ENCODE measurements at places on chromosomes 2 and 18. TPM values are rescaled to one million over a fixed set of nuclear protein-coding genes. Genes with fewer than 3 reads are reported as not detected.

Gene ZNF516
- total RNA-seq, result 13.0 TPM

DNA sequence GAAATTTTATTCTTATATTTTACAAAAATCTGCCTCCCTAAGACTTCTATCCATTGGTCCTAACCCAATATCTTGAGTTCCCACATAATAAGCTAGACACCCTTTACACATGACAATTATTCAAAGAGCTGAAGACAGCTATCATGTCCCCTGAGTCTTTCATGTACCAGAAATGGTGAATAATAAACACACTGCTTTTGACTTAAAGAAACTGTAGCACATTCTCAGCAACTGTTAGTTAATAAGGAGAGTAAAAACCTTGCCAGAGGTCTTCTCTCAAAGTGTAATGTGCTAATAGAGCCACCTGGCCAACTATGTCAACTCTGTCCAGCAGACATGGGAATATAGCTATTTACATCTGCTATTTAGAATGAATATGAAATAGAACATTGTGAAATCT lies 109.7 kb upstream of the ARL5A start:
- ATAC-seq, result no peak

GRCh38 chr2:173058673-173059072 lies 17.0 kb upstream of the MAP3K20 start:
- no peak for ATAC-seq

DNA sequence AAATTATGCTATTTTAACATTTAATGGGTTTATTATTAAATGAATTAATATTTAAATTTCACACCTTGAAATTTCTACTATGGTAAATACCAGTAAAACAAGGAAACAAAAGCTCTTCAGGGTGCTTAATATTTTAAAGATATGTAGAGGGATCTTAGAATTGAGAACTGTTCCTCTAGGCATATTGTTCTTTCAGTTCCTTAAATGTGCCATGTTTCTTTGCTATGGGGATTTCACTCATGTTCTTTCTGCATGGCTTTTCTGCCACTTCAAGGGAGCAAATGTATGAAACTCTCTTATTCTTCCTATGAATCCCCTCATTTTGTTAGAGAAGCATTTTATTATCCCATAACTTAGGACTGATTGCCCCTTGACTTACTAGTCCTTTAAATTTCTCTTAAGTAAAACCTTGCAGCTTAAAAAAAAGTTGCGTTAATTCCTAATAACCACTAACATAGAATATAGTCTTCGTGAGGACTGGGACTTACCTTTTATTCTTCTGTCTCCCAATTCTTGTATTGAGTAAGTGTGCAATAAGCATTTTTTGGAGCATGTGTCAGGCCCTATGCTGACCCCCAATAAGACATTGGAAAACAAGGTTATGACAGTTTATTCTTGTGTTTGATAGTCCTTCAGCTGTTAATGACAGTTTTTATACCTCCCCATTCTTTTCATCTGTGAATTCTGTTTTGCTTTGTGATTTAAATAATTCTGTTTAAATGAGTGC lies 95.7 kb downstream of the BIRC6 start:
- no peak for ATAC-seq

Gene DNAH7
- 1.2 TPM for total RNA-seq

Gene NEU4
- 0.26 TPM for total RNA-seq

DNA sequence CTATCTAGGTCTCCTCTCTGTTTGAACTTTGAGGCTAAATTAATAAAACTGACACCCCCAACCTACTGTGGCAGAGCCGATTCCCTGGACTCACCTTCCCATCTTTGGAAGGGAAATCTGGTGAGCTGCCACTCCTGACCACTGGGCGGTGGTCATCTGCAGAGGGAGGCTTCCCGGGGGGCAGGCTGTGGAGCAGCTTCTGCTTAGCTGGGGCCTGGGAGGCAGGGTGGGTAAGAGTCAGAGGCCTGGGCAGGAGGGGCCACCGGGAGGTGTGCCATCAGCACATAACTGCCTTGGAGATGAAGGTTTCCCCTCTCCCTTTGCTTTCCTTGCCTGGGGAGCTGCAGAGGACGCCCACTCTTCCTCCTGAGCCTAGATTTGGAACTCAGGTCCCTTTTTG lies 2.3 kb upstream of the NPPC start:
- no peak for ATAC-seq

DNA sequence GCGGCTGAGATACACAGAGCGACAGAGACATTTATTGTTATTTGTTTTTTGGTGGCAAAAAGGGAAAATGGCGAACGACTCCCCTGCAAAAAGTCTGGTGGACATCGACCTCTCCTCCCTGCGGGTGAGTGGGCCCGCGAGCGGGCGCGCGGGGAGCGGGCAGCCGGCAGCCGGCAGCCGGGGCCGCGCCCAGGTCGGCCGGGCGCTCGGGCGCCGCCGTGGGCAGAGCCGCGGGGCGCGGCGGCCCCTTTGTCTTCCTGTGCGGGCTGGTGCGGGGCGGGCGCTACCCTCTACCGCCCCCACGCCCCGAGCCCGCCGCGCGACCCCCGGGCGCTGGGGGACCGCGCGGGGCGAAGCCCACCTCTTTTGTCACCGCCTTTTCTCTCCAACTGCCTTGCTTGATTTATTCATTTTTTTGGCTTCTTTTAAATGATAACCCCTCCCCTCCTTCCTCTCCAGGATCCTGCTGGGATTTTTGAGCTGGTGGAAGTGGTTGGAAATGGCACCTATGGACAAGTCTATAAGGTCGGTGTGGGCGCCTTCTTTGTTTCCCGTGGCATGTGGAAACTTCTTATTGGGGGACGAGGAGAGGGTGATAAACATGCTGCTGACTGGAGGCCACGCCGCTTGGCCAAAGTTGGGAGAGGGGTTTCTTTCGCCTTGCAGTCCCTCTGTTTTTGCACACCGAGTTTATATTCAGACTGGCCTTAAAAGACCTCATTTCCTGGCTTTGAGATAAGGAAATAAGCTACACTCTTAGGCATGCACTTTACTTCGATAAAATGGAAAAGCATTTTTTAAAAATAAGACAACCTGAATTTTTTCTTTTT lies 722 bp downstream of the MAP4K4 start:
- ATAC-seq, result no peak

DNA sequence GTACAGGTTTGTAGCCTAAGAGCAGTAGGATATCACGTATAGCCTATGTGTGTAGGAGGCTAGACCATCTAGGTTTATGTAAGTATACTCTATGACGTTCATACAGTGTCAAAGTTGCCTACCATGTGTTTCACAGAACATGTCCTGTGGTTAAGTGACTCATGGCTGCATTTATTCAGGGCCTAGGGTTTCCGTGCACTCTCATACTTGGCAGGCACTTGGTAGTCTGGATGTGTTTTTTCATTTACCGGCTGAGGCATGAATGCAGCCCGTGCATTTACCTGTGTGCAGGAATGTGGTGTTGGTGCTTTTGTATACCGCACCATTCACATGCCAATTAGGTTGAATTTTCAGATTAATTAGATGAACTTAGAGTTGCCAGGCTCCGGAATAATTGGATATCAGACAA lies 43.4 kb downstream of the MYL12B start:
- peak; percentile 100 for ATAC-seq

DNA sequence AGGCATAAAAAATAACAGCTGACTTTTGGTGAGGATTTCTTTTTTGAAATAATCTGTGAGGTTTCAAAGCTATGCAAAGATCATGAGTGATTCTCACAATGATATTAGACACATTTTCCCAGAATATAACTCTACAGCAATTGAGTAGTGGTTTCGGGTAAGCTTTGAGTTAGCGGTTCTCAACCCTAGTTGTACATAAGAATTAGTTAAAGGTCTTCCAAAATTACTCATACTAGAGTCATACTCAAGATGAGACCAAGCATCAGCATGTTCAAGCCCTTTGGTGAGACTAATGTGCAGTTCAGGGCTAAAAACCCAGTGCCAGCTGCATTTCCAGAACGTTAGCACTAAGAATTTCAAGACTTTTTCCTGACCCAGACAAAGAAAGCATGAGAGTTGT lies 31.1 kb downstream of the DSG4 start:
- no peak for ATAC-seq

Gene ATG9A
- 42.5 TPM for total RNA-seq

GRCh38 chr18:62744076-62744968 lies 29.0 kb downstream of the PHLPP1 start:
- no peak for ATAC-seq

Gene PAIP2B
- 2.1 TPM for total RNA-seq

Gene PLEKHH2
- 2.4 TPM for total RNA-seq

Gene TMEFF2
- total RNA-seq, result 10.3 TPM

DNA sequence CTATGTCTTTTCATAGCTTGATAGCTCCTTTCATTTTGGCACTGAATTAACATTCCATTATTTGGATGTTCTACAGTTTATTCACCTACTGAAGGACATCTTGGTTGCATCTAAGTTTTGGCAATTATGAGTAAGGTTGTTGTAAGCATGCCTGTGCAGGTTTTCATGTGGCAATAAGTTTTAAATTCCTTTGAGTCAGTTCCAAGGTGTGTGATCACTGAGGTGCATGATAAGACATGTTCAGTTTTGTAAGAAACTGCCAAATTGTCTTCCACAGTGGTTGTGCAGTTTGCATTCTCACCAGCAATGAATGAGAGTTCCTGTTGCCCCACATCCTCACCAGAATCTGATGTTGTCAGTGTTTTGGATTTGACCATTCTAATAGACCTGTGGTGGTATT lies 24.2 kb downstream of the XDH start:
- ATAC-seq, result no peak

DNA sequence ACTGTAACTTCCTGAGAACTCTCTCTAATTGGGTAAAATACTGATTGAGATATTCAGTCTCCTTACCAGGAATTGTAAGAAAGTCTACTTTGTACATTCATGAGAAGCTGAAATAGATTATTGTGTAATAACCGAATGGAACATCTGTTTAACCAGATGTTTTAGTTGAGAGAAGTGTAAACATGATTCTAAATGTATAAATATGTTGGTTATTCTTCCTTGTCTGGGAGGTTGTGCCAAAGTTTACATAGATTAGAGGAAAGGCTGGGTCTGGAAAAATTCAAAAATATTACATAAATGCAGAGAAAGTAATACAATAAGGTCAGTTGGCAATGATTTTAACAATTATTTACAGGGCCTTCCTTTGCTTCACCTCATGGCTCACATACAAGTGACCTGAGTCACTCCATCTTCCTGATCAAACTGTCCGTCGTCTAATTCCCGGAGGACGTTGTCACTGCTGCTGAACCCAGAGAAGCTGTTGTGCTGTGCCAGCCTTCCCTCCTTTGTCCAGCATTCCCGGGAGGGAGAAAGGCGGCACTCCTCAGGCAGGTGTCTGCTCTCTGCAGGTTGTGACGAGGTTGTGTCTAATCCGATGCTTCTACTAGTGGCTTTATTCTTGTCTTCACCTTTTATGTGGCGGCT lies 55.9 kb downstream of the MOB4 start:
- ATAC-seq, result peak; percentile 72

- ATAC-seq, result no peak
Measured at GRCh38 chr2:134454426-134454825, 200.6 kb downstream of the MGAT5 start.

Gene XIRP2
- total RNA-seq, result 0.05 TPM

DNA sequence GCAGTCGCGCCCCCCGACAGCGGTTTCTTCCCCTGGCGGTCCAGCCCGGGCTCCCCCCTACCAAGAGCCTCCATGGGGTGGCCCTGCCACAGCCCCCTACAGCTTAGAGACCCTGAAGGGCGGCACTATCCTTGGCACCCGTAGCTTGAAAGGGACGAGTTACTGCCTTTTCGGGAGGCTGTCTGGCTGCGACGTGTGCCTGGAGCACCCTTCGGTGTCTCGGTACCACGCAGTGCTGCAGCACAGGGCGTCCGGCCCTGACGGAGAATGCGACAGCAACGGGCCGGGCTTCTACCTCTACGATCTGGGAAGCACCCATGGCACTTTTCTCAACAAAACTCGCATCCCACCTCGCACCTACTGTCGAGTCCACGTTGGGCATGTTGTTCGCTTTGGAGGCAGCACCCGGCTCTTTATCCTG lies 475 bp downstream of the SLC4A1AP start:
- peak; percentile 9 for ATAC-seq

Gene SGPP2
- 1.2 TPM for total RNA-seq

Gene THSD7B
- total RNA-seq, result 0.19 TPM

DNA sequence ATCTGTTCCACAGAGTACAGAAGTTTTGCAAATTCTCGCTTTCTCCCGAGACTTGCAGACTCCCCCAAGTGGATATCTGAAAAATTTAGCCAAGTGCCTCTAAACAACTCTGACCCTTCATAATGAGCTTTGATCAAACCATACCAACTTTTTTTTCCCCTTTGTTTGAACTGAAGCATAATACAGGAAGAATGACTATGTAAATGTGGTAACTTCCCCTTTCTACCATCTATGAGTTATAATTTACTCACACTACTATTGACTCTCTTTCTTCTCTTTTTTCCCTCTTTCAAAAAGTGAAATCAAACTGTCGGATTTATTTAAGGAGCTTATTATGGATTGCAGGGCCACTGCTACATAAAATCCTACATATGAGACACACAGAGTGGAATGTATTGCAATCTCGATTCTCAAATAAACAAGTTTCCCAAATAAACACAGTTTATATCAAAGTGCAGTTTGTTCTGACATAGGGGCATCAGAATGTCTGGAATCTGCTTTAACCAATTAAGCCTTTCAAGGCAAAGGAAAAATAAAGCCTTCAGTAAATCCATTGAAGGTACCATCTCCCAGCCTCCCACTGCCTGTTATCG lies 1.4 kb upstream of the ZNF804A start:
- ATAC-seq, result no peak

Gene TEKT4
- not detected for total RNA-seq

Gene AMER3
- 8.0 TPM for total RNA-seq

GRCh38 chr2:170671079-170671478 lies 44.1 kb upstream of the SP5 start:
- no peak for ATAC-seq

Gene OTOS
- total RNA-seq, result not detected

GRCh38 chr2:98608962-98609604 lies 694 bp downstream of the UNC50 start:
- ATAC-seq, result peak; percentile 23

Gene PROC
- 0.91 TPM for total RNA-seq

DNA sequence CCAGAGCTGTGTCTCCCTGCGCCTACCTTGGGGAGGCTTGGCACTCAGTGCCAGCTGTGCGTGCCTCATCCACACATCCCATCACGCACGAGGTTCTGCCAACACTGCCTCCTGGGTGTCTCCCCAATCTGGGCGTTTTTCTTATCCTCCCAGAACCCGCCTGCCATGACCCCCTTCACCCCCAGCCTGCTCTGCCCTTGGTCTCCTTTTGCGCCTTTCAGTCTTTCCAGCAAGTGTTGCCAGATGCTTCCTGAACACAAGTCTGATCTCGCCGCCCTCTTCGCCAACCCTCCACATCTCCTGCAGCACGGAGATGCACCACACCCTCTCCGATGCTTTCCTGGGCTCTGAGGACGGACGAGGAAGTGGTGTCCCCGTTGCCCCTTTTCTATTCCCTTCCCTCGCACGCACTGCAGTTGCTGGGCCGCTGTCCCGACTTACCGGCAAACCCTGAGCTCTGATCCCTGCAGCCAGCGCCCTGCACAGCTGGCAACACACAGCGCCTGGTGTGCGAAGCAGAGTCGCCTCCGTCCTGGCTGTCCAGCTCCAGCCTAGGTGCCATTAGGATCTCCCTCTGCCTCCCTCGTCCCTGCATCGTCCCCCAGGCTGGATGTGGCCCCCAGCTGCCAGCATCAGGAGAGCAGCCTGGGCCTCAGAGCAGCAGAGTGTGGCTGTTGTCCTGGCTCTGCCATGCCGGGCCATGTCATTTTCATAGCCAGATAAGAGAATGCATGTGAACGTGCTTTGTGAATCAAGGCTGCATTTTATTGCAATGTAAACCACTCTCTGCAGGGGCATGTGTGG lies 22.6 kb upstream of the ALLC start:
- ATAC-seq, result peak; percentile 88

Gene ARHGEF33
- total RNA-seq, result 1.7 TPM

Gene RIT2
- 0.69 TPM for total RNA-seq

Gene WDPCP
- total RNA-seq, result 6.9 TPM

GRCh38 chr2:64629875-64630274 lies 23.8 kb downstream of the SERTAD2 start:
- no peak for ATAC-seq

All from motor neuron (in vitro differentiated cells).